ENCODE measurements at places on chromosomes 4 and X. TPM values are rescaled to one million over a fixed set of nuclear protein-coding genes. Genes with fewer than 3 reads are reported as not detected.

The IRS4 gene
- 1.4 TPM for polyA plus RNA-seq

The UGT2B10 gene
- polyA plus RNA-seq, result not detected

DNA sequence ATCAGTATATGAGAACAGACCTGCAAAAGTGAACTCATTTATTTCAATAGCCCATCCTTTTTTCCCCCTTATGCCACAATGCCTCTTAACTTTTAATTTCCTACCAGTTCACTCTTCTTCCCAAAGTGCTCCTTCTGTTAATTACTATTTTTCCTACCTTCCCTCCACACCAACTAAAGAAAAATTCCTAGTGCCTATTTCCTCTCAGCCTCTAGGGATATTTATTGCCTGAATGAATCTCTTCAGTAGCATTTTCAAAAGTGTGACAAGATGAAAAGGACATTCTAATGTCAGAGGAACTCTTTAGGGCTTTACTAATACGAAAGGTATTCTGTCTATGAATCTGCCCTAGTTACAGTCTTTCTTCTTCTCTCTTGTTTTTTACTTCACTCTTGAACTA is 181.1 kb upstream of the SPRY1 start:
- no peak for DNase-seq

GRCh38 chr4:159035570-159035969 is 67.3 kb upstream of the RAPGEF2 start:
- DNase-seq, result no peak

- peak; percentile 23 for DNase-seq
These were observed at the start of gene RPS6KA6 for GRCh38 chrX:84187533-84188319. Gene RPS6KA6 (minus strand): TSS chrX:84188199. CDS start chrX:84187899, 300 bp downstream.

Measured in right lung (tissue), 10 donors.